ENCODE measurements at places on chromosomes 6 and 20. TPM values are rescaled to one million over a fixed set of nuclear protein-coding genes. Genes with fewer than 3 reads are reported as not detected.
A peak's percentile ranks its signal among the peaks of the same experiment; 100 is the strongest.

CST1 gene
- total RNA-seq, result not detected

MLN gene
- not detected for total RNA-seq

NKAIN2 gene
- total RNA-seq, result not detected

PSMB9 gene
- 473 TPM for total RNA-seq

PPDPF gene
- total RNA-seq, result 237 TPM

DNA sequence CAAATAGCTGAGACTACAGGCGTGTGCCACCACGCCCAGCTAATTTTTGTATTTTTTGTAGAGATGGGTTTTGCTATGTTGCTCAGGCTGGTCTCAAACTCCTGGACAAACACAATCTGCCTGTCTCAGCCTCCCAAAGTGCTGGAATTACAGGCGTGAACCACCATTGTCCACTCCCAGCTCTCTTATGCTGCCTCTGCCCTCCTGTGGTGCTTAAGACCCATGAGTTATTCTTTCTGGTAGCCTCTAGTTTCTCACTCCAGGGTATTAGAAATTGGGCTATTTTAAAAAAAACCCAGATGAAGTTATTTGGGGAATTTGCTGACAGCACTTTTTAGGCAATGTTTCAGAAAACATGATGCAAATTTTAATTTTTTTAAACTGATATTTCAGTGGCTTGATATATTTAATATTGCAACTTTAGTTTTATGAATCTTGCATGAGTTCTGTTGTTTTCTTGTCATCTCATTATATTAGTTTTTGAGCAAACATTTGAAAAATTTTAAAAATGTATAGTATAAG is 114.0 kb upstream of the FOXO3 start:
- no peak overlapping the region for H3K27ac ChIP-seq
- peaks cover 14% of the 10 kb centered on the region for H3K4me1 ChIP-seq
- H3K27me3 ChIP-seq, result peaks cover 33% of the 10 kb centered on the region

DNA sequence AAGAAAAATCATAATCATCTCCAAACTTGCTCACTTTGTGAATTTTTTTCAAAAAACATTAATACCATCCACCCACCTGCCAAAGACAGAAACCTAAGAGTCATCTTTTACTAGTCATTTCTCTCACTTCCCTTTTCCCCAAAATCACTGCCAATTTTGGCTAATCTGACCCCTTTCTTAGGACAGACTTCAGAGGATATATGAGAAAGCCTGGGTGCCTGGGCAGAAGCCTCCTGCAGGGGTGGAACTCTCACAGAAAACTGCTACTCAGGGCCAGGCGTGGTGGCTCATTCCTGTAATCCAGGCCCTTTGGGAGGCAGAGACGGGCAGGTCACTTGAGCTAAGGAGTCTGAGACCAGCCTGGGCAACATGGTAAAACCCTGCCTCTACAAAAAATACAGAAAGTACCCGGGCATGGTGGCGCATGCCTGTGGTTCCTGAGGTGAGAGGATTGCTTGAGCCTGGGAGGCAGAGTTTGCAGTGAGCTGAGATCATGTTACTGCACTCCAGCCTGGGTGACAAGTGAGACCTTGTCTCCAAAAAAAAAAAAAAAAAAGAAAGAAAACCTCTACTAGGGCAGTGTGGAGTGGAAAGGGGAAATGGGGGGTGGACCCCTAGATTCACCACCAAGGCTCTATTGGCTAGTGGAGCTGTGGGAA is 3.8 kb downstream of the DEK start:
- peaks cover 71% of the 10 kb centered on the region for H3K36me3 ChIP-seq
- H3K4me3 ChIP-seq, result peak overlapping the region; percentile 48
- peak overlapping the region; percentile 48 for H3K27ac ChIP-seq
- no peaks in the 10 kb centered on the region for H3K27me3 ChIP-seq

DNA sequence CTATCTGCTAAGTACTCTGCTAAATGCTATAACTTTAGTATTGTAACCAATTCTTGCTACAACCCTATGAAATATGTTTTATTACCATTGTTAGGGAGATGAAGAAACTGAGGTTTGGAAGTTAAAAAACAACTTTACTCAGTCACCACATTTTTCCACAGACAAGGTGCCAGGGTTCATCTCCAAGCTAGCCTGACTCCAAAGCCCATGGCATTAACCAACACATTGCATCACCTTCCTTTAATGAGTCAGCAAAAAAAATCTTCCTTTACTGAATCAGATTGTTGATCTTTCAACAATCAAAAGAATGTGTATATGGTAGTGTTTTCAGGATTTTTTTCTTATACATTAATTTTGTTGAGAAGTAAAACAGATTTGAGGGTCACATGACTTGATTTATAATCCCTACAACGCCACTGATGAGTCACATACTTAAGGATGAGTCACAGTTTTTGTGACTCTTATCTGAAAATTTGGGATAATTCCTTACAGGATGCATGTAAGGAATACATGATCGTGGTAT is 41.5 kb downstream of the MAN1A1 start:
- no peaks in the 10 kb centered on the region for H3K27me3 ChIP-seq
- H3K4me1 ChIP-seq, result peaks cover 54% of the 10 kb centered on the region
- peak overlapping the region; percentile 41 for H3K27ac ChIP-seq
- H3K36me3 ChIP-seq, result peaks cover 42% of the 10 kb centered on the region
- no peak for DNase-seq

- DNase-seq, result no peak
- no peak overlapping the region for H3K27ac ChIP-seq
- H3K27me3 ChIP-seq, result no peaks in the 10 kb centered on the region
- no peak overlapping the region for H3K4me3 ChIP-seq
Observed at GRCh38 chr20:7147220-7147601, 379.7 kb downstream of the BMP2 start.

DNA sequence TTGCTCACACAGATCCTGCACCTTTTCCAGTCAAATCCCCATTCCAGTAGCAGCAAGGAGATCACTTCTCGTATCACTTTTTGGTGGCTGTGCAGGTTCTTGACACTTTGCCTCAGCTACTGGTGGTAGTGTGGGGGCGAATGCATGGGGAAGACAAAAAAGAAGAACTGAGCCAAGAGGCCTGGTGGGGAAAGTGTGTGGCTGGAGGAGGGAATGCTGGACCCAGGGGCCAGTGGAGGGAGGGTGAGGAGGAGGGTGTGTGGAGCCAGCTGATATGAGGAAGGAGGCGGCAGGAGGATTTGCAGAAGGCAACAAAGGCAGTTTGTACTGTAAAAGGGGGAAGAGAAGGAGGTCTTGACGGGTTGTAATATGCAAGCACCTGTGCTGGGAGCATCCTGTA is 15.7 kb upstream of the HLA-C start:
- DNase-seq, result no peak
- no peak overlapping the region for H3K4me3 ChIP-seq
- no peaks in the 10 kb centered on the region for H3K36me3 ChIP-seq
- H3K27ac ChIP-seq, result no peak overlapping the region
- H3K4me1 ChIP-seq, result peaks cover 8% of the 10 kb centered on the region
- peaks cover 11% of the 10 kb centered on the region for H3K27me3 ChIP-seq

DNA sequence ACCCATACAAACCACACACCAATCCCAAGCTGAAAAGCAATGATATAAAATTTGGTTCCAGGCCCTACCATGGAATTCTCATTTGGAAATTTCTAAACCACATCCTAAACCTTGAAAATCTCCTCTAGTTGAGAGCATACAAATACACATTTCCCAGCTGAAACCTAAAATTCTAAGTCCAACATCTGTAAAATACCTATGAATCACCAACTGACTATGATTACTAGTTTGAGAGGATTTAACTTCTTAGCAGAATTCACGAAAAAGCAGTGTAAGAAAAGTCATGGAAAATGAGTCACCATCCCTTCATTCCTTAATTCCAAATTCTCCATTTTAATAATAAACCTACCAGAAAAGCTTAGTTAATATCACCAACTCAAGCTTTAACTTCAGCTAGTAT is 15.4 kb downstream of the RANBP9 start:
- DNase-seq, result no peak
- no peak overlapping the region for H3K4me3 ChIP-seq
- H3K36me3 ChIP-seq, result peaks cover 43% of the 10 kb centered on the region
- H3K27ac ChIP-seq, result peak overlapping the region; percentile 44

GRCh38 chr20:56247954-56248782 is at the start of gene MC3R:
TSS of gene MC3R (plus strand) at chr20:56248732. CDS start at chr20:56248844, 112 bp downstream.
- no peak within 1 kb of the TSS for H3K4me3 ChIP-seq
- H3K27ac ChIP-seq, result no peak within 1 kb of the TSS
- no peaks in the 10 kb centered on the region for H3K4me1 ChIP-seq
- no peaks in the 10 kb centered on the region for H3K36me3 ChIP-seq
- peak; percentile 66 for DNase-seq

GRCh38 chr6:84766799-84767525 is 2.6 kb upstream of the TBX18 start:
- no peak for DNase-seq
- H3K4me3 ChIP-seq, result no peak overlapping the region
- H3K27me3 ChIP-seq, result peaks cover 83% of the 10 kb centered on the region
- H3K27ac ChIP-seq, result peak overlapping the region; percentile 61
- peaks cover 3% of the 10 kb centered on the region for H3K36me3 ChIP-seq

GRCh38 chr6:155004017-155004416 is 8.9 kb downstream of the TIAM2 start:
- no peaks in the 10 kb centered on the region for H3K4me1 ChIP-seq
- peaks cover 1% of the 10 kb centered on the region for H3K36me3 ChIP-seq
- no peak overlapping the region for H3K27ac ChIP-seq
- H3K4me3 ChIP-seq, result no peak overlapping the region

DNA sequence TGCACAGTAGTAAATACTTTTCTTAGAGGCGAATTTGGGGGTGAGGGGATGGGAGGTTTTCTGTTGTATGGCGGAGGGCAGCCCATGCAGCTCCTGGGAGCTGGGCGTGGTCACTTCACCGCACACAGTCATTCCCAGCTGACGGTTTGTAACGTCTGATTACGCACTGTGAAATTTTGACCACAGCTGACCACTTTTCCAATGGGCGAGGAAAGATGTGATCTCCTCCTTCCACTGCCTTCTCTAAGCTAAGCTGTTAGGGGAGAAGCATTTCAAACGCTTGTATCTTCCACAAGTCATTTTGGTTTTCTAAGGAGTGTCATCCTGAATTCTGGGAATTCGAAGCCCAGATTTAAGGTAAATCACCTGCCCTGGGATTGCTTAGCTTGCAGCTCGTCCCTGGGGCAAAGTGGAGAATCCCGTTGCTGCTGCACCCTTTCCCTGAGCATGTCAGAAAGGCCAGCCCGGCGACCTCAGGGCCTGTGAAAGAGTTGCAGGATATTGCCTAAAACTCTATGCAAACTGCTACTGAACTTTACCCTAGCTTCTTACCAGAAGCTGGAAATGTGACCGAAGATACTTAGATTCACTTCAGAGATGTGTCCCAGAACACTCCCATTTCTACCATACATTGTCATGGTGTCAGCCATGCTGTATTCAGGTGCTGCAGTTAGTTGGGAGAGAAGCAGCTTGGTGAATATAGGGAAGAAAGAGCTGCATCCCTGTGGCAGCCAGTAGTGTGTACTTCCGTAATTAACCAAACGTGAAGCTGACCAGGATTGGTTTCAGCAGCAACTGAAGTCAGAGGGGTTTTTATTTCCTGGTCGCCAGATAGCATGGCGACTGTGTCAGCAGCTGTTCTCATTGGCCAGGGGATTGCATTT is 58.9 kb downstream of the RREB1 start:
- no peak overlapping the region for H3K4me3 ChIP-seq
- DNase-seq, result peak; percentile 31
- no peaks in the 10 kb centered on the region for H3K27me3 ChIP-seq
- no peak overlapping the region for H3K27ac ChIP-seq
- no peaks in the 10 kb centered on the region for H3K4me1 ChIP-seq

DNA sequence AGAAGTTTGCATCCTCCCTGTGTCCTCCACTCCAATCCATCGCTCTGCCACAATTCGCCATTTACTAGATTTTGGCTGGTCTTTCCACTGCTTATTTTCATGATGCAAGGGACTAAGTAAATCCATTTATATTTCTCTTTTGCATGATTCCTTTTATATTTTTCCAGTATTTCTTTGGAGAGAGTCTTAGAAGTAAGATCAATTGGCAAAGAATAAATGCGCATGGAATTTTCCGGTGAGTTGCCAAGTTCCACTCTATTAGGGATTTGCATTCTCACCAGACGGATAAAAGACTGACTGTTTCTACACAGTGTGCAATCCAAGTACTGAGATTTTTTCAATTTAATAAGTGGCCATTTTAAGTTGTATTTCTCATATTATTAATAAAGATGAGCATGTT is 91.7 kb upstream of the PHACTR3 start:
- H3K4me1 ChIP-seq, result no peaks in the 10 kb centered on the region
- H3K27me3 ChIP-seq, result peaks cover 39% of the 10 kb centered on the region
- no peak overlapping the region for H3K4me3 ChIP-seq
- no peak overlapping the region for H3K27ac ChIP-seq
- H3K36me3 ChIP-seq, result no peaks in the 10 kb centered on the region

- H3K4me3 ChIP-seq, result no peak overlapping the region
- H3K27me3 ChIP-seq, result no peaks in the 10 kb centered on the region
- H3K27ac ChIP-seq, result no peak overlapping the region
- H3K36me3 ChIP-seq, result peaks cover 18% of the 10 kb centered on the region
Observed at GRCh38 chr6:3265671-3266070, 6.9 kb downstream of the PSMG4 start.

DNA sequence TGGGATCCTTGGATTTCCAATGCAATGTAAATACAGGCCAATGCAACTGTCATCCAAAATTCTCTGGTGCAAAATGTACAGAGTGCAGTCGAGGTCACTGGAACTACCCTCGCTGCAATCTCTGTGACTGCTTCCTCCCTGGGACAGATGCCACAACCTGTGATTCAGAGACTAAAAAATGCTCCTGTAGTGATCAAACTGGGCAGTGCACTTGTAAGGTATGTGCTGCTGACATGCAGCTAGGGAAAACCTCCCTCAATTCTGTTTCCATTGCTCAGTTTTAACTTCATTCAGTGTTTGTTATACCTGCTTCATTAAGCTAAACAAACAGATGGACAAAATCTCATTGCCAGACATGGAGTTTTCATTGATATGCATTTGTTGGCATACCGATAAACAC is 397.1 kb downstream of the ARHGAP18 start:
- H3K27ac ChIP-seq, result no peak overlapping the region
- DNase-seq, result no peak
- H3K4me3 ChIP-seq, result no peak overlapping the region
- H3K4me1 ChIP-seq, result no peaks in the 10 kb centered on the region
- peaks cover 8% of the 10 kb centered on the region for H3K27me3 ChIP-seq
- H3K36me3 ChIP-seq, result no peaks in the 10 kb centered on the region

DNA sequence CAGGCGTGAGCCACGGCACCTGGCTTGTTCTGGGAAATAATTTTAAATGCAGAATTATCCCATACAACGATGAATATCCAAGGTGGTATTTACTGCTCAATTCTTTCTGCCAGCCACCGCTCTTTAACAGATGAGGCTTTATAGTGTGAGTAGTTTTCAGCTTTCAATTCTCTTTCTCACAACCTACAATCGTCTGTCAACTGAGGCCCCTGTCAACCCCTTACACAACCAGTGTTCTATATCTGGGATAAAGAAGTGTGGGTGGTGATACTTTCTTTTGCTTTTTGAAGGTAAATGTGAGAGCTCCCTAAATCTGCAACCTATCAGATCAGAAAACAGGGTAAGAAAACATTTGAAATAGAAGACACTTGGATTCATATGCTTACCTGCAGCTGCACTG is 22.5 kb downstream of the STAU1 start:
- H3K4me1 ChIP-seq, result peaks cover 58% of the 10 kb centered on the region
- peaks cover 35% of the 10 kb centered on the region for H3K36me3 ChIP-seq
- DNase-seq, result no peak
- H3K27me3 ChIP-seq, result no peaks in the 10 kb centered on the region

GRCh38 chr6:144033816-144034735 is 26.0 kb upstream of the PLAGL1 start:
- peaks cover 18% of the 10 kb centered on the region for H3K4me1 ChIP-seq
- H3K4me3 ChIP-seq, result no peak overlapping the region

GRCh38 chr6:47631797-47632196 is 66.6 kb upstream of the ADGRF4 start:
- H3K27me3 ChIP-seq, result peaks cover 4% of the 10 kb centered on the region
- H3K36me3 ChIP-seq, result no peaks in the 10 kb centered on the region
- peaks cover 9% of the 10 kb centered on the region for H3K4me1 ChIP-seq
- H3K27ac ChIP-seq, result peak overlapping the region; percentile 24
- H3K4me3 ChIP-seq, result no peak overlapping the region

Data from activated CD8-positive, alpha-beta memory T cell treated with anti-CD3 and anti-CD28 coated beads, Interleukin-2, amount 10 ng/mL, durations not matched to agents 7 days and 5 days (primary cell).